ENCODE measurements at places on chromosomes 7 and 10.
A peak's percentile ranks its signal among the peaks of the same experiment; 100 is the strongest.

DNA sequence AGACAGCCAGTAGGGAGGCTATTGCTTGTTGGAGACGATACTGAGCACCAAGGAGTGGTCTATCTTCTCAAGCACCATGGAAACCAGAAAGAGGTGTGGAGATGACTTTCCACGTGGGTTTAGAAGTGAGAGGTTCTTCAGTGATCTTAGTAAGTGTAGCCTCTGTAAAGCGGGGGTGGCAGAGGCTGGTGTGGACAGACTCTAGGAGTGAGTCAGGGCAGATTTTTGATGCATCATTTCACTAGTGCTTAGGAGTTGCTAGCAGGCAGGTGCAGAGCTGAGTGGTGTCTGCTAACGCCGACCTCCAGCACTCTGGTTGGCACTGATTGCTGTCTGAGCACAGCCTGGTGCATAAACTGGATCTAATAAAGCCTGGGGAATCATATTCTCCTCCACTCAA lies 78.4 kb upstream of the ADO start:
- DNase-seq = peak; percentile 41

DNA sequence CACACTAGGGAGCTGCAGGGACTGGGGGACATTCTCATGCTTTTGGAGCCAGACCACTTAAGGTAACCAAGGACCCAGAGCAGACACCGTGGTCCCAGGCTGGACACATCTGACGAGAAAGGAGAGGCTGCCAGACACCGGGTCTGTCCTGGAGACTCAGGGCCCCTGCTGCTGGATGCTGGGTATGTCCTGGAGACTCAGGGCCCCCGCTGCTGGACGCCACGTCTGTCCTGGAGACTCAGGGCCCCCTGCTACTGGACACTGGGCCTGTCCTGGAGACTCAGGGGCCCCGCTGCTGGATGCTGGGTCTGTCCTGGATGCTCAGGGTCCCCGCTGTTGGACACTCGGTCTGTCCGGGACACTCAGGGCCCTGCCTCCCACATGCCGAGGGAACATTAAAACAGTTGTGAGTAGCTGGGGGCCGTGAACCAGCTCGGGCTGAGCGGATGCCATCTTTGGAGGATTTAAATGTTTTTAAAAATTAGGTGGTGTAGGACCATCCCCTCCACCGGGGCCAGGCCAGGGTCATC lies 249.7 kb downstream of the DNAJB6 start:
- no peak for DNase-seq

- no peak for DNase-seq
Observed at GRCh38 chr10:103781329-103782061, 73.9 kb downstream of the SH3PXD2A start.

DNA sequence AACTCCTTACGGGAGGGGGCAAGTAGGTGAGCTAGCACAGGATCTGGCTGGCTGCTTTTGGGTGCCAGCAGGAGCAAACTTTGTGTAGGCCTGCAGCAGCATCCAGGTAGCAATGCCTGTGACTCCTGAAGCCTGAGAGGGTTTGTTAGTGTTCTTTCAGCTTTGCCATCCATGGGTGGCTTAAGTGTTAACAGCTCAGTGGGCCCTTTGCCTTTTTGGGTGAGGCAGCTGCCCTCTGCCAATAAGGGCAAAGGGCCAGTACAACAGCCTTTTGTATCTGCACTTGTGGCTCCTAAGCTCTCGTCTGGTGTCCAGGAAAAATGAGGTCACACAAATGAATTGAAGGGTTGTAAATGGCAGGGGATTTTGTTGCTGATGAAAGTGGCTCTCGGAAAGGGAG lies 359.0 kb upstream of the CHRM2 start:
- DNase-seq = no peak

GRCh38 chr10:33025039-33025438 lies 67.0 kb upstream of the ITGB1 start:
- no peak for DNase-seq

DNA sequence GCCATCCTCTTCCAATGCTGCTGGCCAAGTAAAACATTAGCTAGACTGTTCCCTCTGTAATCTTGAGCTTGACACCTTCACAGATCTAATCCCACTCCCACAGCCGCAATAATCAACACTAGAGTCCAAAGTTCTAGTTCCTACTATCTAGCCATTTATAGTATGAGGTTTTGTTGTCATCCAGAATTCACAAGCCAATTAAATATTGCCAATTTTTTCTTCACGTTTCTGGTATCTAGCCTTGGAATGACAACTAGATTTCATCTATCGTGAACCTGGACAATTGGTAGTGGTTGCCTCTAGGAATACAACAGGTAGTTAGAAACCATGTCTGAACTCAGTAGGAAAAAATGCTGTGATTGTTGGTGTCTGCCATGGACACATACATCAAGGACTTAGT lies 10.4 kb downstream of the WASL start:
- DNase-seq = no peak

DNA sequence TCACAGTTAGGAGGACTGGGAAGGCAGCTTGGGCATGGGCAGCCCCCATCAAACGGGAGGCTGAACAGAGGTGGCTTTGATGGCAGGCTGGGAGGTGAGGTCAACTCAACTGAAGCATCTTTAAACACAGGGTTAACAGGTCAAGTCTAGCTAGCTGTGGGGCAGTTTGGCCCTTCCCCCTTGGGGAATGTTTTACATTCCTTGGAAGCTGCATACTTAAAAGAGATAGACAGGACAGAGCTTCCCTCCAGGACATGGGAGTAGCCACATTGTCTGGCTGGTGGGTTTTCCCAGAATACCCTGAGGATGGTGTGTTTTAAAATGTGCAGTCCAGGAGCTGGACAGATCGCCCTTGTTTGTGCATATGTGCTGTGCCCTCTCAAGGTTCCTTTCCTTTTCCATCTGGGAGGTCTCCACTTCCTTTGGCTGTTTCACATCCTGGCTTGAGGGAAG lies 6.8 kb upstream of the RASSF4 start:
- DNase-seq = no peak

GRCh38 chr7:50149369-50149768 lies 56.3 kb upstream of the ZPBP start:
- no peak for DNase-seq

- DNase-seq = no peak
Observed at GRCh38 chr10:59741048-59741447, 12.2 kb downstream of the MRLN start.

- no peak for DNase-seq
Observed at GRCh38 chr10:108629834-108630233, 1293.5 kb downstream of the XPNPEP1 start.

GRCh38 chr7:44325811-44326241 lies 432 bp upstream of the CAMK2B start:
- DNase-seq = no peak
